Activated B cell treated with CpG ODN at 0.5 μM for 24 hours (primary cell): ENCODE measurements at places on chromosomes 7 and 10.

DNA sequence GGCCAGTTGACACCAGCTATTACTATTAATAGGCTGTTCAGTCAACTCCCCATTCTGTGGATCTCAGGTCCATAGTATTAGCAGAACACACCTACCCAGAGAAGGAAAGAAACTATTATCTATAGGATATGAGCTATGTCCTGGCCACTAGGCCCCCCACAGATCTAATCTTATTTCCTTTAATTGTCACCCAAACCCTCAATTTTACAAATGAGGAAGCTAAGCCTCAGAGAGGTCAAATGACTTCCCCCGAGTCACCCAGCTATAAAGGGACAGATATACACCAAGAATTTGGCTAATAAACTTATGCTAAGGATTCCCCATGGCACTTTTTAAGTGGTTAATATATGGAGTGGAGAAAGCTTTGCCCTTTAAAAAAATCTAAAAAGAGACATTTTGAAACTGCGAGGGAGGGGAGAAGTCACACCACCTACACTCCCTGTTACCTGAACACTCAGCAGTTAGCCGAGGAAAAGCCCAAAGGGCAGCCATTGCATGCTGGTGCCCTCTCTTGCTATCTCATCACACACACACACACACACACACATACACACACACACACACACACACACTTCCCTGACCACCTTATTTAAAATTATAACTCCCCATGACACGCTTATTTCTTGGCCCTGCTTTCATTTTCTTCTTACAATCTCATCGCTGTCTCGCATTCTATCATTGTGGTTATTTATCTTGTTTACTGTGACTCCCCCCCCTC is 157.0 kb upstream of the ADO start:
- no peak for DNase-seq

GRCh38 chr10:69911613-69912528 is 110.2 kb downstream of the COL13A1 start:
- no peak for DNase-seq

- no peak for DNase-seq
Measured at GRCh38 chr7:17786314-17786852, 153.9 kb downstream of the SNX13 start.

DNA sequence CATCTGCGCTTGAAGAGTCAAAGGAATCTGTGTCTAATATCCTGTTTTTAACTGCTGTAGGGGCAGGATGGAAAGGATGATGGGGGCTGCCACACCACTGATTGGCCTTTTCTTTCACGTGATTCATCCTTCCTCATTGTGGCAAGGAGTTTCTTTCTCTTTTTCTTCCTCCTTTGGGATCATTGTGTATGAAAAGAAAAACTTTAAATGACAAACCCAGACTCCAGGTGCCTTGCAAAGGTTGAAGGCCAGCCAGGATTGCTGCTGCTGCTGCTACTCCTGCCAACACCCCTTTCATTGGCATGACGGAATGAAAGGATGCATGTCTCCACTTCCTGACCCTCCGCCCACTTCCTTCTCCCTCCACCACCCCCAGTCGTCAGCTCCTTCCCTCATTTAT is 6.5 kb upstream of the OIT3 start:
- no peak for DNase-seq

- DNase-seq, result no peak
Measured at GRCh38 chr10:62057359-62057758, 155.9 kb downstream of the ARID5B start.

GRCh38 chr10:86064931-86065662 is 301.5 kb downstream of the GRID1 start:
- no peak for DNase-seq

GRCh38 chr10:44193166-44193565 is 191.7 kb downstream of the CXCL12 start:
- no peak for DNase-seq

DNA sequence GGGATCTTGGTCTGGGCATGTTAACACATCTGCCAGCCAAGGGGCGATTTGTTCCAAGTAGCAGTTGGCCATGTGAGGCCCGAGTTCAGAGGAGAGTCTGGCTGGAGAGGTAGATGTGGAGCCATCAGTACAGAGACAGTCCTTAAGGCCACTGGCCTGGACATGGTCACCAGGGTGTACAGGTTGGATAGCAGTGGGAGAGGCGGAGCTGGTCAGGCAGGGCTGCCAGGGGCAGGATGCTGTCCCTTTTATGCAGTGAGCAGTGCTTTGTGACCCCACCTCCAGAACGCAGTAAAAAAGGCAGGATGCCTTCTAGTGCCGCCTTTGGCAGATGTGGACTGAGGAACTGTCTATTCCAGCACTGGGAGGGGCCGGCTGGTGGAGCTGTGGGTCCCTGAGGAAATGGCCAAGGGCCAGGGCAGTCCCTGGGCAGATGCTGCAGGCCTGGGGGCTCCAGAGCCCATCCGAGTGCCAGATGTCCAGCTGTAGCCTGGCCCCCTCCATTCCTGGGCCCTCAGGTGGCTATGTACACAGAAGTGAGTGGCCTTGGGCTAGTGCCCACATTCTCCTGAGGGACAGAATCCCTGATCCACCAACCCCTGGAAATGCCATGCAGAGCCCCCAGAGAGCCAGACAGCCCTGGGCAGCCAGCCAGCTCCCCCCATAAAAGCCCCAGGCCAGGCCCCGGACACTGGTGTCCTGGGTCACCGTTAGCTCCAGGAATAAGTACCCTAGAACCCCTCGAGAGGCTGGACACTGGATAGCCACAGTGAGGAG is 17.2 kb upstream of the MYL7 start:
- DNase-seq, result no peak

GRCh38 chr7:34844406-34844805 is 186.4 kb downstream of the NPSR1 start:
- no peak for DNase-seq

GRCh38 chr10:61903221-61903927 is 1.9 kb downstream of the ARID5B start:
- DNase-seq, result peak; percentile 76

DNA sequence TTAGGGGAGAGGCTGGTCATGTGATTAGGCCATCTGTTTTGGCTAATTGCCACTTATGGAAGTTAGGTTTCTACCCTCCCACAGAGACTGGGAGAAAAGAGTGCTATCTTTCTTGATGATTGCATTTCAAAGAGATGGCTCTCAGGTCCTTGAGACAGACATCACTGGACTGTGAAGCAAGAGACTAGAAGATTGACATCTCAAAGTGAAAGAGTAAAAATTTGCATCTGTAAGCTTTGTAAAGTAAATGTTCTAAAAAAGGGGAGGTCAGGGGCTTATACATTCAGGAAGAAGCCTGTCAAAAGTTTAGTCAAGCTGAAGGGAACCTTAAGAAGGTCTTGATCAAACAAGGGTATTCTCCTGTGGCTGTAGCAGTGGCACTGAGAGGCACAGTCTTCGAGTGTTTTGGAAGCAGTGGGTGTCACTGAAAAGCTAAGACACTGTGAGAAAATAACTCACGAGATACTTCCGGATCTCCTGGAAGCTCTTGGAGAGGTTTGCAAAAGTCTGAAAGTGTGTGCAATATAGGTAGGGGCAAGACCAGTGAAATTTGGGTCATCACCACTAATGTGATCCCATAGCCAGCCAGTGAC is 342.1 kb downstream of the PHF14 start:
- no peak for DNase-seq

DNA sequence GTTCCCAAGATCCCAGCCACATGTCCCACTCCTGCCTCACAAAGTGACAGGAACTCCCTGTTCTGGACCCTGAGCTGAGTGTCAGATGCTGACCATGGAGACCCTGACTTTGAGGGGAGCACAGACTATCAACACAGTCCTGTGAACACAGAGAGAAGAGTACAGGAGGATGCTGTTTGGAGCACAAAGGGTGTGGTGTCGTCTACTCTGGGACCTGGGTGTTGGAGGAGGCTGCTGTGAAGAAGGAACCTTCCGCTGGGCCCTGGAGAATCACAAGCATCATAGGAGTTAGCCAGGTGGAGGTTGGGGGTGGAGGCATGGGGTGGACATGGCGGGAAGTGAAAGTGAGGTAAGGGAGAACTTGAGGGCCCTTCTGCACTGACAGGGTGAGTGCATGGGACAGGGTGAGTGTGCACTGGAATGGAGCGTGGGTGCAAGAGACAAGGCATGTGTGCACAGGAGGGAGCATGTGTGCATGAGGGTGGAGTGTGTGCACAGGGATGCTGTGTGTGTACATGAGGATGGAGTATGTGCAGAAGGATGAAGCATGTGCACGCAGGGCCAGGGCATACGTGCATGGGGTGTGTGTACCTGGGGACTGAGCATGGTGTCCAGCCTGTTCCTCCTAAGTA is 70.7 kb upstream of the ANTXRL start:
- DNase-seq, result no peak
